ENCODE measurements at places on chromosomes 2 and 18.

DNA sequence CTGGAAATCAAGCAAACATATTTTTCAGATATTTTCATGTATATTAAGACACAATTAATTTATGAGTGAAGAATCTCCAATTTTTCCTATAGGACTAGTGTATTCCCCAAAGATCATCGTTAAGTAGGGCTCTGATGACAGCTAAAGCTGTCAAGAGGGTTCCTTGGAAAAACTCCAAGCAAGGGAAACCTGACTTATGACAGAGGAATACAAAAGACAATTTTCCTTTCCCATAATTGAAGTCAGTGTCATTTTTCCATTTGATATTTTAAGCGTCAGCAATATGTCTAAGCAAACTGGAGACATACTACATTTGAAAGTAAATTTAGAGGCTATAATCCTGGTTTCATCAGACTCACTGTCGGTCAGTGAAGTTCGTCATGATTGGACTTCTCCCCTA lies 36.1 kb downstream of the RIT2 start:
- DNase-seq: no peak

DNA sequence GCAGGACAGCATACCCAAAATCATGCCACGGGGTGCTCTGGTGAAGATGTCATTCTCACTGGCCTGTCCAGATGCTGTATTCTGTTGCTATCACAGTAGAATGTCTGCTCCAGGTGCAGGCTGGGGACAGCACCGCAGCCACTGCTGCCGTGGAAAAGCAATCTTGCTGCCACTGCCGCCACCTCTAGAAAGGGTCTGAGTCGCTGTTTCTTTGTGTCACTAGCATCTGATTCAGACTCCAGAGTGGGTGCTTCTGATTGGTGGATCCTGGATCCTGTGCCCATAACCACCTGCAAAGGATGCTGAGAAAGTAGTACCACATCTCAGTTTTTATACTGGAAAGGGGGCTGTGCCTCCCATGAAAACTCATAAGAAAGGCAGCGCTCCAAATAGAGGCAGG lies 45.3 kb upstream of the CTLA4 start:
- DNase-seq: no peak

DNA sequence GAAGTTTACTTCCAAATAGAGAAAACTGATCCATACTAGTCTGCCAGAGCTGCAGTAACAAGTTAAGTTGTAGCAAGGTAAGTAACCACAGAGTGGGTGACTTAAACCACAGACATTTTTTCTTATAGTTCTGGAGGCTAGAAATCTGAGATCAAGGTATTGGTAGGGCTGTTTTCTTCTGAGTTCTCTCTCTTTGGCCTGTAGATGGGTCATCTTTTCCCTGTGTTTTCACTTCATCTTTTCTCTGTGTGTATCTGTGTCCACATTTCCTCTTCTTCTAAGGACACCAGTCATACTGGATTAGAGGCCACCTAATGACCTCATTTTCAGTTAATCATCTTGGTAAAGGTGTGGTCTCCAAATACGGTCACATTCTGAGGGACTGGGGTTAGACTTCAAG lies 142.9 kb upstream of the MEX3C start:
- no peak for DNase-seq

DNA sequence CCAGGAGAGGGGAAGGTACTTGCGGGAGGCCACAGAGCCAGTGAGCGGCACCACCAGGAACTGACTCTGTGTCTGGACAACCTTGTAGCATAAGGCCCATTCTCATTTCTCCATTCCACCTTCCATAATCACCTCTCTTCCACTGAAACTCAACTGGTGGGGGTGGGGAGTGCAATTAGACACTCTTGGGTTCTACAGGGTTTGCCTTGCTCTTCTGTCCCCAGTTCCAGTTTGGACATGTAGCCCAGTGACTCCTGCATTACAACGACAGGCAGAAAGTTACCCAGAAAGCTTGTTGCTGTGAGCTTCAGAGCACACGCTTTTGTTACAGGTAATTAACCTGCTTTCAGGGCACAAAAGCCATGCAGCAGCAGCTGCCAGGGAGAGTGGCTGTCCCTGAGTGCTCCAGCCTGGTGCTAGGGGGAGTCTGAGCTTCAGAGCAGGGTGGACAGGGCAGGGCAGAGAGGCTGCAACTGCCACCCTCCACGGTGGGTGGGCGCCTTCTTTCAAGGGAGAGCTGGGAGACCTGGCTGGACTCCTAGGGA lies 65.2 kb downstream of the COPS8 start:
- DNase-seq: no peak

GRCh38 chr2:147222506-147222905 lies 622.3 kb upstream of the ACVR2A start:
- no peak for DNase-seq

- peak; percentile 27 for DNase-seq
These were observed 640 bp downstream of the ROCK2 start for GRCh38 chr2:11343650-11344341.

All from DMS79 (cell line).